Activated CD4-positive, alpha-beta T cell treated with anti-CD3 and anti-CD28 coated beads for 4 hours (primary cell): ENCODE measurements at places on chromosomes 12 and 14.
A peak's percentile ranks its signal among the peaks of the same experiment; 100 is the strongest.

- no peak for DNase-seq
Observed at GRCh38 chr14:93068711-93069110, 47.0 kb downstream of the ITPK1 start.

GRCh38 chr12:120538281-120539156 is 4.4 kb downstream of the RNF10 start:
- DNase-seq, result no peak

GRCh38 chr12:14946162-14946561 is 7.8 kb upstream of the ERP27 start:
- DNase-seq, result no peak

- DNase-seq, result no peak
Observed at GRCh38 chr12:123479442-123480180, 21.7 kb downstream of the SNRNP35 start.

DNA sequence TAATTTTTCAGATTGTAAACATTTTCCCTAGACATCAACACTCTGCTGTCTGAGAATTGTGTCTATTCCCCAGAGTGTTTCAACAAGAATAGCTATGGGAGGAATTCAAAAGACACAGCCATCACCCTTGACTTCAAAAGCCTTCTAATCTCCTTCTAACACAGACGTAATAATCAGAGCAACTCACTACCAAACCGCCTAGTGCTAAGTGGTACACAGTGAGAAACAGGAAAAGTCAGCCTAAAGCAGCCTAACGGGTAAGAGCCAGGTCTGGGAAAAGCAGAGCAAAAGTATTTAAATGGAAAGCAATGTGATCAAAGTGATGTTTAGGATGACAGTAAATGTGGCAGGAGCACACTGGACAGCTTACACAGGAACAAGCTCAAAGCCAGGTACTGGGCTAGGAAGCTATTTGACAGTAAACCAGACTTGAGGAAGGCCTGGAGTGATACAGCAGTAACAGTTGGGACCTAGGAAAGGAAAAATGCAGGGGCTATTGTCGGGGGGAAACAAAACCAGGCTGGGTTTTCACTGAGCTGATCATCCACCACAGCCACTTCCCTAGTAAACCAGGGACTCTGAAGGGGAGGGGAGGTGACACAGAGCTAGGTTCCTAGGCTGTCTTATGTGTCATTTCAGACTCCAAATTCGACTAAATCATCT is 29.4 kb downstream of the CORO1C start:
- no peak for DNase-seq

GRCh38 chr14:100473249-100473648 is 114.0 kb downstream of the BEGAIN start:
- DNase-seq, result no peak

DNA sequence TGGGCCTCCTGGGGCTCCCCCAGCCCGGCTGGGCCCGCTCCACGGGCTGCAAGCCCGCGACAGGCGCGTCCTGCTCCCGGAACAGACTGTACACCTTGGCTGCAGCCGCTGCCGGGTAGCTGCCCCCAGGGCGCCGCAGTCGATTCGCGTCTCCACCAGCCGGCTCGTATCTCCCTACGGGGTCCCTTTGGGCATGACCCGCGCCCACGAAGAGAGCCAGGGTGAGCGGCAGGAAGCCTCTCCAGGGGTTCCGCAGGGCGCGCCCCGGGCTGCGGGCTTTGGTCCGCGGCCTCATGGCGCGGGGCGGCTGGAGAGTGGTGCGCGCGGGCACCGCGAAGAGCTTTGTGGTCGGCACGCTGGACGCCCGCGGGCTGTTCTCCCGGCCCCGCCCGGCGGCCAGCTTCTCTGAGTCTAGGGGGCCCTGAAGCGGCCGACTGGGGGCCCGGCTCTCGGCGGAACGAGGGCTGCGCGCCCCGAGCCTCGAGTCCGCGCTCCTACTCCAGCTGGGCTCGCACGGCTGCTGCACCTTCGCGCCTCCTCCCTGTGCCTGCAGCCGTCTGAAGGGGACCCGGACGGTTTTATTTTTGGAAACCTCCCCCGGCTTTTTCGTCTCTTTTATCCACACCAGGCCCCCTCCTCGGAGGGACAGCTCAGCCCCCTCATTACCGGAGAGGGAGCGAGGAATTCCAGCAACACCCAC is at the start of gene LTBP2:
LTBP2 (minus strand) TSS at position 588 of the 700 bp plus-strand sequence; CDS start at position 295, 293 bp downstream.
- DNase-seq, result no peak

- DNase-seq, result no peak
Observed at GRCh38 chr12:107079172-107080011, 14.0 kb downstream of the CRY1 start.

DNA sequence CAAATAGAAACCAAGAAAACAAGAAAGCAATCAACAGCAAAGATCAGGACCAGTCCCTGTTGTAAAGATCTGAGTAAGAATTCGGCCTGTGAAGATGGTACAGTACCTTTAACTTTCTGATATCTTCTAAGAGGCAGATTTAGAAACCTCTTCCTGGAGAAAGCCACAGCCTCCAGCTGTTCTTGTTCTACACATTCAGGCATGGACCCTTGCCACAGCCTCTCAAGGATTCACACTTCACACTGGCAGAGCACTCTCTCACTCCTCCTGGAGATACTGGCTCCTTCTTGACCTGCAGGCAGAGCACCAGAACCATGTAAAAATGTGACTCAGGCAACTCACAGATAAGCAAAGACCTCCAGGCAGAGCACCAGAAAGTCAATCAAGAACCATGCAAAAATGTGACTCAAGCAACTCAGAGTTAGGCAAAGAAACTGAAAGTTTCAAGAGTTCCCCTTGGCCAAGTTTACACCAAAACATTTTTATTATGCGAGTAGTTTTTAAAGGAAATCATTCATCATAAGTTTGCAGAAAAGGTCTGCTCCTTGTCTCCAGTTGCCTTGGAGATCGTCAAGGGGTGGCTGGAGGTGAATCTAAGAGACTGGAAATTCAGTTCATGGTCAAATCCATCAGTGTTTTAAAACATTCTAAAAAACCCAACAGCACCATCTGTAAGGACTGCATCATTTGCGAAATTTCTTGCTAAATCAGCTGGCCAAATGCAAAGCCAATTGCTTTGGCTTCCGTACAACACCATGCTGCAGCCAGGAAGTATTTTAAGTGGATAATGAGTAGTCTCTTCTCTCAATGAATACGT is 119.3 kb upstream of the MDM1 start:
- DNase-seq, result peak; percentile 3

GRCh38 chr14:34665785-34666435 is 36.0 kb upstream of the SNX6 start:
- DNase-seq, result peak; percentile 15

DNA sequence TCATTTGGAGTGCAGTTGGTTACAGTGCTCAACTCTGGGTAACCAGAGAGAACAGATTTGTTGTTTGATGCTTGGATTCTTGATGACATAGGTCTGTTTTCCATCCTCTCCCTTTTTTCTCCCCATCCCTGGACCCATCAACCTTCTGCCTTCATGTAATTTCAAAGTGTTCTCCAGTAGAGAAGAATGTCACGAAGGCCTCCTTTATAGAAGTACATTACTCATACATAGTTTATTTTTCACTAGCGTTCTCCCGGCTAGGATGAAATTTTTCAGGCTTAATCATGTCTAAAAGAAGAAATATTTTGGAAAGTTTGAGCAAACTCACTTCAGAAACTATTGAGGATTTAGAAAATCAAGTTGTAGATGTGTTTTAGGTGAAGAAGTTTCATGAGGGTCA is 20.9 kb upstream of the APPL2 start:
- no peak for DNase-seq

DNA sequence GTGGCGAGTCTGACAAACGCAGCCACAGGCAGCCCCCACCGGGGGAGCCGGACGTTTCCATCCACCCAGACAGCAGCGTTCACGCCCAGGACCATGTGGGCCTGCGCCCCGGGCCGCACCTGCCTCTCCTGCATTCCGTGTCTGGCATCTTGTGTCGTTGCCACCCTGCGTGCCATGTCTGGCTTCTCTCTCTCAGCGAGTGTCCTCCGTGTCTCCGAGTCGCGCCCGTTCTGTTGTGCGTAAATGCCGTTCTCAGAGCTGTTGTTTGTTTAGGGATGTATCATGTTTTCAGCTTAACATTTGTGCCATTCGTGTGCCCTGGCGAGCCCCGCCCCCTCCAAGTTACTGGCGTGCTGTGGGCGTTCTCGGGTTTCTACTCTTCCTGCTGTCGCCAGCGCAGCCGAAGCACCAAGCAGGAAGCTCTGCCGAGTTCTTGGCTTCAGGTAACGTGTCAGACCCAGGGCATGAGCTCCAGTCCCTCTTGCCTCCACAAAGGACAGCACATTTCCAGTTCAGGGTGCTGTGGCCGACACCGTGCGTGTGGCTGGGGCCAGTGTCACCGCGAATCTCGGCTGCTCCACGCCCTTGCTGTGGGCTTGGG is 34.6 kb downstream of the NOC4L start:
- DNase-seq, result peak; percentile 53

GRCh38 chr14:91955168-91955567 is 7.7 kb upstream of the FBLN5 start:
- DNase-seq, result no peak
